ENCODE measurements at places on chromosomes 11 and 22.

- DNase-seq = peak; percentile 71
Observed at GRCh38 chr11:65524741-65525545, at the start of gene SCYL1. SCYL1 (plus strand) TSS chr11:65525083; CDS start chr11:65525154, 71 bp downstream.

DNA sequence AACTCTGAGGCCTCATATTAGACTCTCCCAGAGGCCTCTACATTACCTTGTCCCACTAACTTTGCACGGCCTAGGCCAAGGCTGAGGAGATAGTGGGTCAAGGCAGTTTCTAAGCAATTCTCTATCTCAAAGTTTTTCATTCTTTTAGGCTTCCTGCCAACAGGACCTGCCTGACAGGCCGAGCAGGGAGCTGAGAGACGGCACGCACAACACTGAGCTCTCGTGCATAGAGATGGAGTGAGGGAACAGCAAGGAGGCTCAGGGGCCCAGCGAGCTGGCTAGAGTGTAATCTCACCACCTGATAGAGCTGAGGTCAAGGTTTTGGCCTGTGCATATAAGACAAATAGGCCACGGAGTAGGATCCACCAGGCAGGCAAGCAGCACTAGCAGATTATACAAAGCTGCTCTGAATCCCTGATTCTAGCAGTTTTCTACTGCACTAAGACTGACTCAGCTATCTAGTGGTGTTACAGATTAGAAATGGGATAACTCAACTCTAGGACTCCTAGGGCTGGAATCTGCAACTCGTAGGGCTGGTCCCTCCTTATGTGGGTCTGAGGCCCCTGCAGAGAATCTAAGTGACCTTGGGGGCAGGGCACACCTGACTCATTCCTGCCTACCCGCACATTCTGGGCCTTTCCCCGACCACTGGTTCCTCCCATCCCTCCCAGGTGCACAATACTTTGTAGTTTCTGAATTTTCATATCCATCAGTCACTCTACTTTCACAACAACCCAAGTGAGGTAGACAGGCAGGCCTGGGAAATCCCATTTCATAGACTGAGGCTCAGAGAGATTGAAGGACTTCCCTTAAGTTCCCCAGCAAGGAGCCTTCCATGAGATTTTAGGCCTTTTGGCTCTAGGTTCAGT lies 1.7 kb downstream of the CYB5R2 start:
- no peak for DNase-seq

DNA sequence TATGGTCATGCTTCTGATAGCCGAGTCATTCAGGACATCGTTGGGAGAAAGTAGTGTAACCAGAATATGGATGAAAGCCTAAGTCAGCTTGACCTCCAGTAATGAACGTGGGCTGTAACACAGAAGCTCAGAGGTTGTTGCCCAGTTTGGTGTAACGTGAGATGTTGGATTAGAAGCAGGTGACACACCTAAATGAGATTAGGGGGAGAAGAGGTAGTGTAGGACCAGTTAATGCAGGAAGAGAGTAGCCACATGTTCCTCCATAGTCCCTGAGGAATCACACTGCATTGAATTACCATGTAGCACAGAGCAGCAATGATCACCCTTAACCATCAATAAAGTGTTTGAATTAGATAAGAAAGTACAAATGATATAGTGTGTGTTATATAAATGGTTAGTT lies 20.4 kb downstream of the FBXO7 start:
- DNase-seq = no peak

GRCh38 chr11:2821891-2822290 lies 63.7 kb downstream of the CDKN1C start:
- DNase-seq = no peak

DNA sequence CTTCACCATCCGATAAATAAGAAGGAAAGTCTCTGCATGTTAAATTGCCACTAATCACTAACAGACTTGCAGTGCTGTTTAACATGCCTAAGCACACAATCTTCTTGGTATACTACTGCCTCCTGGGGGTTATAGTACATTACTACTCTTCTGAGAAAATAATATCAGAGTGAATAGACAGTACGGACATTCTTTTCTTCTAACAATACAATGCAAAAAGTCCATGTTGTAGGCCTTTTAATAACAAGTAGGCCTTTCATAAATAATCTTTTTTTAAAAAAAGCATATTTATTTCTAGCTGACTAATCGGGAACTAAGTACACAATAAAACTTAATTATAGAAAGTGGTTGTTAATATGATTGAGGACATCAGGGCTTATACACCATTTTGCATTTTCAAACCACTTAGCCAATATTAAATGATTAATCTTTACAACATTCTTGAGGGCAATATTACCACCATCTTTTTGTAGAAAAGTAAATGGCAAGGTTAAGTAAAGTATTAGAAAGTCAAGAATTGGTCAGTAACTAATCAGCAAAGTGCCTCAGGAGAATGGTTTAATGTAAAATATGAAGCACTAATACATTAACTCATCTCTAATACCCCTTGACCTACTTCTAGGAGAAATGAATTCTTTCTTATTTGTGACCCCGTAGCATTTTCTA lies 84.7 kb downstream of the TTC28 start:
- peak; percentile 81 for DNase-seq

- DNase-seq = peak; percentile 30
Observed at GRCh38 chr22:40547729-40548143, 88.8 kb downstream of the MRTFA start.

GRCh38 chr11:134792044-134792443 lies 380.0 kb upstream of the B3GAT1 start:
- no peak for DNase-seq

GRCh38 chr11:3093281-3094191 lies 36.3 kb upstream of the CARS1 start:
- no peak for DNase-seq

DNA sequence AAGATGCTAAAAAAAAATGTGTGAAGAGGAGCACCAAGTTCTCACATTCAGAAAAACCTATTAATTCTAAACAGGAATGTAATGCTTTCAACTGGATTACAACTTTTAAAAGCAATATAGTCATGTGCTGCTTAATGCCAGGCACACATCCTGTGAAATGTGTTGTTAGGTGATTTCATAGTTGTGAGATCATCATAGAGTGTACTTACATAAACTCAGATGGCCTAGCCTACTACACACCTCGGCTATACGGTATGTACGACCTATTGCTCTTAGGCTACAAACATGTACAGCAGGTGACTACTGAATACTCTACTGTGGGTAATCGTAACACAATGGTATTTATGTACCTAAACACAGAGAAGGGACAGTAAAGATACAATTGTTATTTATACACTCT lies 142.3 kb downstream of the RBFOX2 start:
- DNase-seq = peak; percentile 21

- DNase-seq = no peak
Observed at GRCh38 chr11:72244361-72245262, 636 bp upstream of the PHOX2A start.

GRCh38 chr11:123892031-123892430 lies 6.6 kb upstream of the TMEM225 start:
- no peak for DNase-seq

- DNase-seq = no peak
Observed at GRCh38 chr11:10597877-10598351, 29.4 kb upstream of the LYVE1 start.

GRCh38 chr11:35947437-35947836 lies 3.6 kb downstream of the LDLRAD3 start:
- no peak for DNase-seq

DNA sequence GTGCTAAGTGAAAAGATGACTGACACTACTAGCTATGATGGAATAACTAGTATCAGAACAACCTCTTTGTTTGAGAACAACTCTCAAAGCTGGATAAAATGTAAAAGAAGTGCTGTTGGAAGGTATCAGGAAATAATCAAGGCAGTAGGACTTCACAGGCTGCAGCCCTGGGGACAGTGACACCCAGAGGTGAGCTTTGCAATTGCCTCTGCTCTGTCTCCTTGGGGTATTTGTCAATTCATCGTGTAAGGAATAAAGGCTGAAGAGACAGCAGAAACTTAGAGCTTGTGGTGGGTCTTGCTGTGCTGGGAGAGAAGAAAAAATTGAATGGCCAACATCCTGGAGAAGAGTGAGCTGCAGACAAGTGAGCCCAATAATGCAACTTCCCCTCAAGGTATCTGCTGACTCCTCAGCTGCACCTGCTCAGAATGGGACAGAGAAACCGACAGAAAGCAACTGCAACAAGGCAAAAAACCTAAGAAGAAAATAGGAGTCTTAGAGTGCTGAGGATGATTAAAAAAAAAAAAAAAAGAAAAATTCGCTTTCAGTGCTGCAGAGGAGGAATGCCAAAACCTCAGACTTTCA lies 141.1 kb downstream of the RCN1 start:
- peak; percentile 37 for DNase-seq

DNA sequence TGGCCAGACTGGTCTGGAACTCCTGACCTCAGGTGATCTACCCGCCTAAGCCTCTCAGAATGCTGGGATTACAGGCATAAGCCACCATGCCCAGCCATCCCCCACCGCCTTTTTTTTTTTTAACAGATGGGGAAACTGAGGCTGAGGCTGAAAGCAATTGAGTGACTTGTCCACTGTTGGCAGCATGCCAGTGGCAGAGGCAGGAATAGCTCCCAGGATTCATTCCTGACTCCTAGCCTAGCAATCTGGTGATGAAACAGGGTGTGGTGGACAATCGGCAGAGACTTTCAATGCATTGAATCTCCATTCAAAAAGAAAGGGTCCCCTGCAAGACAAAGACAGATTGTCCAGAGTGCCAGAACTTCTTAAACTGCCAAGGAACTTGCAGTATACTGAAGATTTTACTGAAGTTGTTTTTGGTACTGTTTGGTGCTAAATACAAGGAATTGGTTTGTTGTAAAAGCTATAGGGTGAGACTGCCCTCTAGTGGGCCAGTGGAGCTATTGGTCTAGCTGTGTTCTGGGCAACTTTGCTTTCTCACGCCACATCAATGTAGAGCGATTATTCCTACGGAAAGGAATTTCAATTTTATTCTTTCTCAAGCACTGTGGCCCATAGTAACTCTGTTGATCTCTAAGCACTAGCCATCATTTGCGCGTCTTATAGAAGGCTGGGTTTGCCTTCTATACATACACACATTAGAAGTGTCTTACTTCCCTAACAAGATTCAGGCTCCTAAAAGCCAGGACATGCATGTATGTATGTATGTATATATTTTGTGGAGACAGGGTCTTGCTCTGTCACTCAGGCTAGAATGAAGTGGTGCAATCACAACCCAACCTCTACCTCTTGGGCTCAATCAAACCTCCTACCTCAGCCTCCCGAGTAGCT lies 21.0 kb downstream of the C22orf31 start:
- DNase-seq = peak; percentile 91

DNA sequence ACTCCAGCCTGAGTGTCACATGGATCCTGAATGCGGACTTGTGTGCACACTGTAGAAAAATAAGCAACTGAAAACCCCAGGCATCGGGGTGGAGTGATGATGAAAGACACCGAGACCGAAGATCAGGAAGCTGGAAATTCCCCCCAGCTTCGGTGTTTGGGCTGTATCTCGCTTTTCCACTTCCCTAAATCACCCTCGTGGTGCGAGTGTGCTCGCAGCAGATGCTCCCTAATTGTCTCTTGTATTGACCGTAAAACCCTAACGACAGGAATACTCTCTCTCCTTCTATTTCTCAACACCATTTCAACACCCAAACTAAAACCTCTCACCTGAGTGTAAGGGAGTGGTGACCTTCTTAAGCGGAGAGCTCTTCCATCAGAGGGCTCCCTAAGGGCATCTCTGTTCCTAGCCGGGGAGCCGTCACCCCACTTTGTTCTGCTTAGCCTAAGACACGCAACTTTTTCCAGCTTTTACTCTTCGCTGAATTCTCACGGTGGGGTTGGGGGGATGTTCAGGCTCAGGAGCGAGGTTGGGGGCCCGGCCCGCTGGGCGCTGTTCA lies 635 bp upstream of the GRK3 start:
- DNase-seq = no peak

DNA sequence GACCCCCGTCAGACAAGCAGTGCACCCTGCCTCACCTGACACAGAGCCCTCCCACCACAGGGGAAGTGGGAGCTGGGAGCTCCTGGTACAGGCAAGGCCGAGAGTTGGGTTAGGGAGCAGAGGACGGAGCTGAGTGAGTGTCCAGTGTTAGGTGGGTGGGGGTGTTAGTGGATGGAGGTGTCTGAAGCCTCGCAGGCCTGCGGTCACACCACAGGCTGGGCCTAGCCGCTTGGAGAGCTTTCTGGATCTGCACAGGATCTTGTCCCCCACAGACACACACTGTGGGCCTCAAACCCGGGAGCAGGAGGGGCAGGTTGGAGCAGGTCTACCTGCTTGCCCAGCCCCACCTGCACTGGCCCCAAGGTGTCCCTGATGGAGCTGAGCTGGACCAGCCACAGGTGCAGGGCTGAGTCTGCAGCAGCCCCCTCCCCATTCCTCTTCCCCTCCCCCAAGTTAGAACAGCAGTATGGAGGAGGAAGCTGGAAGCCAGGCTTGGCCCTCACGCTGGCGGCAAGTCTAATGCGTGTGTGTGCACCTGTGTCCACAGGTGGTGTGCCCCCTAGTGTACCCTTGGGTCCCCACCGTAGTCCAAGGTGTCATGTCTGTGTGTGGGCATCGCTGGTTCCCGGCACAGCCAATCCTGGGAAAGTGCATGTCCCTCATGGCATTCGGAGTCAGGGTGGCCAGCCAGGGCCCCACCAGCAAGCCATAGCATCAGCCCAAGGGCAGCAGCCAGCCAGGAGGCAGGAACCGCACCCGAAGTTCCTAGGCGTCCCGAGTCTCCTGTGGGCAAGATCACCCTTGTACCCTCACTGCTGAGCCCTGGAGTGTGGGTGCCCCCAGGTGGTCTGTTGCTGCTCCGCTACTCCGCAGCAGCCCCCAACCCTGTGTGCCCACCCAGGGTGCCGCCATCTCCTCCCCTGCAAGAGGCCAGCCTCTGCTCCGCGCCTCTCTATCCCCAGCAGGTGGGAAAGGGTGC lies 2.0 kb upstream of the GATD1 start:
- DNase-seq = no peak

DNA sequence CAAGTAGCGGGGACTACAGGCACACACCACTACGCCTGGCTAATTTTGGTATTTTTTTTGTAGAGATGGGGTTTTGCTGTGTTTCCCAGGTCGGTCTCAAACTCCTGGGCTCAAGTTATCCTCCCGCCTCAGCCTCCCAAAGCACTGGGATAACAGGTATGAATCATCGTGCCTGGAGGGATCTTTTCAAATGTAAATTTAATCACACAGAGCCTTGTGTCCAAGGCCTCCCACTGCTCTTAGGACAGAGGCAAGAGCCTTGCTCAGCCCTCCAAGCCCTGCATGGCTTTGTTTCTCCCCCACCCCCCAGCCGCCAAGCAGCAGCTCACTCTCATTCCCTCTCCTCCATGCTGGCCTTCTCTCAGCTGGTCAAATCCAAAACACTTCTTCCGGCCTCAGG lies 75.3 kb upstream of the CREB3L1 start:
- no peak for DNase-seq

GRCh38 chr11:128222245-128222884 lies 365.0 kb downstream of the ETS1 start:
- no peak for DNase-seq

- no peak for DNase-seq
Observed at GRCh38 chr11:20489948-20490347, 102.4 kb downstream of the PRMT3 start.

GRCh38 chr11:7480113-7480512 lies 5.2 kb upstream of the OLFML1 start:
- peak; percentile 70 for DNase-seq

- DNase-seq = peak; percentile 3
Observed at GRCh38 chr11:81211050-81211449, 1522.6 kb downstream of the FAM181B start.
